ENCODE measurements at places on chromosomes 1 and 21.

- DNase-seq: no peak
These were observed 54.0 kb upstream of the SYT6 start for GRCh38 chr1:114207635-114208034.

DNA sequence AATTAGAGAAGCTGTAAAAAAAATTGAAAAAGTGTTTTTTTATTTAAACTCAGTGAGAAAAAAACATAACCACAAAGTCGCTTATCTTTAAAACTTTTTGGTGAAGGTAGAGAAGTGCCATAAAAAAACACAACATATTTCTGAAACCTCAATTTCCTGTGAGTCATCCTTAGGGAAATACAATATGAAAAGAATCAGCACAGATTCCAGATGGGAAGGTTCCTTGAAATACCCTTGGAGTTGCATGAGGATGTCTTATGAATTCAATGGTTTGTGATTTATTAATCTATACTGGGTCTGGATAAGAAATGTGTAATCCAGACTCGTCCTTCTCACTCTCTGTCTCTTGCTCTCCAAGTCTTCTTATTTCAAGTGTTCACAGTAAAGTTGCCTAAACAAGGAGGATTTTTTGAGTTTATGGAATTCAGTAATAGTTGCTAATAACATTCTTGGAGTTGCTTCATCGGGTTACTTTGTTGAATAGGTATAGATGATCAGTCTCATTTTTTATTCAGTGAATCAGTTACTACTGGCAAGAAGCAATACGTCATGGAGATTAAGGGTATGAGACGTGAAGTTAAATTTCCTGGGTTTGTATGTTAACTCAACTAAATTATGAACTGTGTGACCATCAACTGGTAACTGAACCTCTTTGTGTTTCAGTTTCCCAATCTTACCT, 191.4 kb downstream of the KCNK2 start:
- peak; percentile 79 for DNase-seq

GRCh38 chr1:9798236-9799130, 25.3 kb downstream of the CLSTN1 start:
- DNase-seq: no peak

DNA sequence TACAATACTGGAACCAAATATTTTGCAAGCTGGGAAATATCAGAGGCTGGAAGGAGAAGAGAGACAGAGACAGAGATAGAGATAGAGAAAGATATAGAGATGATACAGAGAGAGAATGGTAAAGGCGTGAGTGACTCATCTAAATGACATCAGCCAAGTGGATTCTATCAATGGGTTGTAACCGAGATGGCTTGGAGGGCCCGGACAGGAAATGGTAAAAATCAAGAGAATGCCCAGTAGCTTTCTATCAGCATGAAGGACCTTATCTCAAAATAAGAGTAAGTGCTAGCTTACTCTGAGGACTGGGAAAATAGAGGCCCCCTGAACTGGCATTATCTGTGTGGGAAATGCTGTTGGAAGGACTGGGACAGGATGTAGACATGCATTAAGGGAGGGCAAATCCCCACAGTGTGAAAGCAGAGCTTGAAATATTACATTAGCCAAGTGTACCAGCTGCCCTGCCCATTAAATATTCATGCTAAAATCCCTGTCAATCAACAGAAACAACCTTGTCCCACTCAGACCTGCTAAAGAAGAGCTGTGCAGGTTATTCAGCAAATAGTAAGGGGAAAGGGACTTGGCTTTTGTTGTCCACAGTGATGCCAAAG, 76.6 kb upstream of the ZNF644 start:
- no peak for DNase-seq

- no peak for DNase-seq
These were observed 80.9 kb upstream of the SYT6 start for GRCh38 chr1:114234408-114235124.

GRCh38 chr1:212630158-212630900, 21.8 kb downstream of the ATF3 start:
- peak; percentile 72 for DNase-seq

GRCh38 chr1:56064705-56065104, 514.7 kb downstream of the PLPP3 start:
- DNase-seq: no peak

- DNase-seq: no peak
These were observed 11.7 kb downstream of the IFFO2 start for GRCh38 chr1:18944810-18945209.

GRCh38 chr1:119766374-119766794, 2.3 kb downstream of the HMGCS2 start:
- no peak for DNase-seq

- DNase-seq: peak; percentile 30
These were observed 105.9 kb downstream of the GPATCH2 start for GRCh38 chr1:217524787-217525520.

GRCh38 chr1:78721136-78721535, 71.5 kb downstream of the IFI44 start:
- no peak for DNase-seq

- DNase-seq: peak; percentile 79
These were observed 156.7 kb downstream of the NR5A2 start for GRCh38 chr1:200184196-200184595.

GRCh38 chr1:14332158-14332557, 266.3 kb upstream of the KAZN start:
- no peak for DNase-seq

DNA sequence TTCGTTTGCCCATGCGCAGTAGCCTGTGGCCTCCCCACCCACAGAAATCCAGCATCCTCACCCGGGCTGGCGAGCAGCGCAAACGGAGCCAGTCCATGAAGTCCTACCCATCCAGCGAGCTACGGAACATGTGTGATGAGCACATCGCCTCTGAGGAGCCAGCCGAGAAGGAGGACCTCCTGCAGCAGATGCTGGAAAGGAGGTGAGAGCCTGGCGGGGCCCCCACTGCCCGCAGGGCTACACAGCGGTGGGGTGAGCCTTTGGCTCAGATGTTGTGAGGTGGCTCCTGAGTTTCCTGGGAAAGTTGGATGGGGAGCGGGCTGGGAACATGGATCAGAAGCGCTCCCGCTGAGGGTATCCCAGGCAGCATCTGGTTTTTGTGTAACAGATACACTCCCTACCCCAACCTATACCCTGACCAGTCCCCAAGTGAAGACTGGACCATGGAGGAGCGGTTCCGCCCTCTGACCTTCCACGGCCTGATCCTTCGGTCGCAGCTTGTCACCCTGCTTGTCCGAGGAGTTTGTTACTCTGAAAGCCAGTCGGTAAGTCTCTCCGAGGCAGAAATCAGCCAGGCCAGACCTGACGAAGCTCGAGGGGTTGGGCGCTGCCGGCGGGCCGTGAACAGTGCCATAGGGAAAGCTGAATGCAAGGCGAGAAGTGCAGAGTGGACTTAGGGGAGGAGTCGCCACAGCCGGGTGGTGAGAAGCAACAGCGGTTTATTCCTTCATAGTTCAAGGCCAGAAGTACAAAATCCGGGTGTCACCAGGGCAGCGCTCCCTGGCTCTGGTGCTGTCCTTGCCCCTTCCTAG, 10.4 kb downstream of the NPPA start:
- no peak for DNase-seq

- DNase-seq: peak; percentile 76
These were observed 11.5 kb downstream of the KTI12 start for GRCh38 chr1:52022133-52022532.

- no peak for DNase-seq
These were observed 1.1 kb upstream of the RCAN3 start for GRCh38 chr1:24501371-24502064.

GRCh38 chr1:162373541-162374260, 3.0 kb downstream of the SPATA46 start:
- peak; percentile 36 for DNase-seq

GRCh38 chr21:42320791-42321190, 5.6 kb upstream of the TFF3 start:
- no peak for DNase-seq

DNA sequence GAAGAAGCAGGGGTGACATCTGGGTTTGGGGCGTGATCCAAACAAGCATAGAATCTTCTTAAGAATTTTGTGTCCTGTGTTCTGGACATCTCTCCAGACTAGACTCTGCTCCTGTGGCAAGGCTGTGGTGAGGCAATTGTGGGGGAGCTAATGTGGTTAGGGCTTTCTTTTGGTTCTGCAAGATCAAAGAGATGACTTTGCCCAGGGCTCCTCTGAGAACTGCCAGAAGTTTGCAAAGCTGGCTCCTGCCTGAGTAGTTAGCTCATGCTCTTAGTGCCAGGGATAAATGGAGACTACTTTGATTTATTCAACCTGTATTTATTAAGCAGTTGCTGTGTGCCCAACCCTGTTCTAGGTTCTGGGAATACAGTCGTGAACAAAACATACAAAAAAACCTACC, 34.0 kb upstream of the CRNN start:
- DNase-seq: no peak

GRCh38 chr1:5878971-5879370, 113.3 kb downstream of the NPHP4 start:
- DNase-seq: no peak

- DNase-seq: no peak
These were observed 192.2 kb upstream of the TNR start for GRCh38 chr1:175935566-175936115.

GRCh38 chr1:77544845-77545244, 137.6 kb downstream of the ZZZ3 start:
- no peak for DNase-seq

- DNase-seq: no peak
These were observed 5.1 kb upstream of the CDC42BPA start for GRCh38 chr1:227323171-227323966.

DNA sequence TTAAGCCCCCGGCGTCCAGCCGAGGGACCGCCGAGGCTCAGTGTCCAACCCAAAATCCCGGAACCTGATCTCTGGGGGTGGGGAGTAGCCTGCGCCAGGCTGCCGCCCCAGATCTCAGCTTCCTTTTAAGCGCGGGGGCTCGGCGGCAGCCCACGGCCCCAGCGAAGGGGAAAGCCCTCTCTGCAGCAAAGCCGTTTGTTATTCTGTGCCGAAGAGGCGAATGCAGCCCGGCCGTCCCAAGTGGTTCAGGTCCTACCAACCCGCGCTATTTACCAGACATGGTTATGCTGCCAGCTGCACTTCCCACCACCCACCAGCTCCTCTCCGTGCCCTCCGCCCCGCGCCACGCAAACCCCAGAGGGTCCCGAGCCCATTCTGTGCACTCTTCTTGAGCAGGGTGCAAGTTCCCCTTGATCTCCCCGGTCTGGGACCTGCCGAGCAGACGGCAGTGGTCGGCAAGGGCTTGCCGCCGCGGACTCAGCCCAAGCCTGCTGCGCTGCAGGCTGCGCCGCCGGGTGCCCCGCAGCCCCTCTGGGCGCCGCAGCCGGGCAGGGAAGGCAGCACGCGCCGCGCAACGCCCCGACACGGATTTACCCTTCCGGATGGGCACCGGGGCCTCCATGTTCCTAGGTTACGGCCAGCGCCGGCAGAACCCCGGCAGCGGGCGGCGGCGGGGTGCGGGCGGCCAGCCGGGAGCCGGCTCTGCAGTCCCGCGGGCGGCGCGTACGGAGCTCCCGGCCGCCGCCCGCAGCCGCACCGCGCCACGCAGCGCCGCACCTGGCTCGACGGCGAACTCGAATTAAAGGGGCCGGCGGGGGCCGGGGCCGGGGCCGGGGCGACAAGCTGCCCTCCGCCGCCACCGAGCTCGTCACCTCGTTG, 738 bp upstream of the KCNA2 start:
- peak; percentile 4 for DNase-seq

- no peak for DNase-seq
These were observed 42.6 kb downstream of the SIM2 start for GRCh38 chr21:36741506-36741905.

DNA sequence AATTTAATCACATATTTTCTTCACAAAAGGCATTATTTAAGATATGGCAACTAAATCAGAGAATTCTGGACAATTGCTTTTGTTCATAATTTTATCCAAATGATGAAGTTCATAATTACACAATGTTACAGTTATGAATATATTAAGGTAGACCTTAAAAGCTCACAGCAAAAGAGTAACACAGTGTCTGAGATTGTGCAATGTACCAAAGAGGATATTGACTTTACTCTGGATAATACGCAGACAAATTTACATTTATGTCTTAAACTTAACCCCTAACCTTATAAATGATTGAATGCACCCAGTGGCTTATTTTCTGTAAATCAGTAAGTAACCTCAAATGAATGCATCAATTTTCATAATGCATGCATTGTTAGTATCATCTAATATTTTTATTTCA, 216.2 kb upstream of the SAMSN1 start:
- no peak for DNase-seq

DNA sequence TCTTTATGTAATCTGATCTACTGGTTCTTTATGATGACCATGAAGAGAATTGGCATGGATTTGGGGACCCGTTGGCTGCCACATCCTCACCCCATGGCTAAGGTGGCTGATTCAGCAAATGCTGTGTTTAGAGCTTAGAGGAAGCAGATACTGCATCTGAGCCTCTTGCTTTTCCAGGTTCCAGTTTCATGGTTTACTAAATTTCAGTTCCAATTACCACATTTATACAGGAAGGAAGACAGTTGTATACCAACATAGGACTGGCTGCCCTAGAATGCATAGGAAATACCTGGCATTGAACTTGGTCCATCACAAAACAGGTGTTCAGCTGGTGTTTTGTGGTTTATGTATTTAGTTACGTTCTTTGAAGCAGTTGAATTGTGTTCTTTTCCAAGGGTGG, 107.1 kb downstream of the ST3GAL3 start:
- no peak for DNase-seq

DNA sequence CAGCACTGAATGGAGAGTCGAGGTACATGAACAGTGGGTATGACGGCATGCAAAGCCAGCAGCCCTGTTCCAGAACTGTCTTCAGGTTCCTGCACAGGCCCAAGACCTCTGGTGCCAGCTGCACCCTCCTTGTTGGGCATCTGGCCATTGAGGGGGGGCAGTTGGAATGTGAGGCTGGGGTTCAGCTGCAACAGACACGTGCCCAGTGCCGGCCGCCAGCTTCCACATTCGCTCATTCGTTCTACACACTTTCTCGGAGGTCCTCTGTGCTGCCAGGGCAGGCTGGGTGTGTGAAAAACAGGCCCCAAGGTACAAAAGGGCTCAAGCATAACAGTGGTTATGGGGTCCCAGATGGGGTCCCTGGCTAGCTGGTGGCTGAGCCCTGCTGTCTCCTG, 37.9 kb upstream of the SLC19A1 start:
- DNase-seq: no peak

GRCh38 chr1:175157200-175157599, 35.4 kb downstream of the KIAA0040 start:
- DNase-seq: no peak

- peak; percentile 2 for DNase-seq
These were observed 1262.8 kb upstream of the PRMT6 start for GRCh38 chr1:105793536-105794146.

DNA sequence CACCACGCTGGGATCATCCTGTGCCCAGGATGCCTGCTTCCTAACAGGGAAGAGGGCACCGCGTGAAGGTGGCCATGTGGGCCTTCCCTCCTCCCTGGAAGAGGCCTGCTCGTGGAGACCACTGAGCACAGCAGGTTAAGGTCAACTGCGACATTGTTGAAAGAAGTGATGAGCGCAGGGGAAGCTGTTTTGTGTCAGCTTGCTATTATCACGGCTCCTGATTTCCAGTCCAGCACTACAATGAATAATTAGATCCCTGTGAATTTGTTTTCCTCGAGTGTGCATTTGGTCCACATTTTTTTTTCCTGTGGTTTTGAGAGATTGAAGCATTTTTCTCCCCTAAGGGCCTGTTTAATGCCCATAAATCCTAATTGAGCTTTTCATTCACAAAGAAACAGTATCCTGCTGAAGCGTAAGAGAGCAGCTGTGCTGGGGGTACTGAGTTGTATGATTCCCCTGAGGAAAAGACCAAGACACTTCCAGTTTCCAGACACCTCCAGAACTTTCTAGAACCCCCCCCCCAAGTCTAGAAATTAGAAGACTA, 204.9 kb downstream of the KCNJ6 start:
- DNase-seq: no peak

GRCh38 chr1:178495158-178495557, 1.6 kb downstream of the CLEC20A start:
- no peak for DNase-seq

Measured in dermis blood vessel endothelial cell (primary cell).